ENCODE measurements at places on chromosomes 2 and 18.

DNA sequence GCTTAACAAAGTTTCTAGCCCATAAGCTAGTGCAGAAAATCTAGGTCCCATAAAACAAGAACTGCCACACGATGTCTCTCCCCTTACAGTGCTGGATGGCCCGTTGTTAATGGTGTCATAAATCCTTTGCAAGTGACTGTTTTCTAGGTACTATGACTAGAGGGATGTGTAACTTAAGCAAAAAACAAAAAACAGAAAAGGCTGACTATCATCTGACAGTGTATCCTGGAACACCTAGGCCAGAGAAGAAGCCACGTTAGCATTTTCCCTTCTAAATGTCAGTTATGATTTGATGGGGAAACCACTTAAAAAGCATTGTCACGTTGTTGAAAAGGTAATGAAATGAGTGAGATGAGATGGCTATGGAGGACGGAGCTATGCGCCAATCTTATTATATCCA is 2.4 kb downstream of the CASP8 start:
- no peak for DNase-seq

DNA sequence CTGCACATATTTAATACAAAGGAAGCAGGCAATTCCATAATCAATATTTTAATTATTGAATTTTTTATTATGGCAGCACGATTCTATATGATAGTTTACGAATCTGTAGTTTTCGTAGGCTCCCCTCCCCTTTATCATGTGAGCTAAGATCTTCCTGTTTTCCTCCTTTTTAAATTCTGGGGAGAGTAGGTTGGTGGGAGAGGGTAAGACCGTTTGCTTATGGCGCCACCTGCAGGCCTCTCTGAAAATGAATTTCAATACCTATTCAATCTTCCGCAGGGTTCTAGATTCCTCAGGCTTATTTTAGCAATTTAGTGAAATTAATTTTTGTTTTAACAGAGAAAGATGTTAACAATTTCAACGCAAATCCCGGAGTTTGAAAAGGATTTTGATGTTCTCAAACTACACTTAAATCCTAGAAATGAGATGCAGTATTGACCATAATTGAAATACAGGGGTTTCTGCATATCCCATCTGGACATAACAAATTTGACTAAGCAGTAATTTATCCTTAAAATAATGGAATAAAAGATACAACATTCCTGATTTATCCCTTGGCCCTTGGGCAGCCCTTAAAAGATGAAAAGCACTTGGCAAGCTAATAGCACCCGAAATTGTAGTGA is 12.8 kb upstream of the GBX2 start:
- no peak for DNase-seq

DNA sequence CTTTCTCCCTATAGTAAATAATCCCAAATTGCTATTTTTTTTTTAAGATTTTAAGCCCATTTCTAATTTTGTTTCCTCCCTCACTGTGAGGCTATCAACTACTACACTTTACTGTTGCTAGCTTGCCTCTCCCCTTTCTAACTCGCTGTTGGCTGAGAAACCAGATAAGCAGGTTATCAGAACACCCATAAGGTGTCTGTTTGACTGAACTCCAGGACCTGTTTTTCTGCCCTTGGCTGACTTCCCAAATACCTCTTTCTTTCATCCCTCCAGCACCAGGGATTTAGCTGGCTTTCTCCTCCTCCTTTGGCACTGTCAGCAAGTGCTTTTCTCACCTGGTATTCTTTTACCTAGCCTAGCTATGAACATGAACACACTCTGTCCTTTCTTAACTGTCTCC is 11.1 kb downstream of the TRAK2 start:
- no peak for DNase-seq

- no peak for DNase-seq
Measured at GRCh38 chr18:79465392-79465991, 69.8 kb downstream of the NFATC1 start.

- DNase-seq, result no peak
Measured at GRCh38 chr2:207640160-207640559, 15.0 kb upstream of the METTL21A start.

GRCh38 chr2:175454953-175455389 is 273.5 kb upstream of the ATP5MC3 start:
- DNase-seq, result no peak

- no peak for DNase-seq
Measured at GRCh38 chr2:55781542-55781941, 87.9 kb upstream of the PNPT1 start.

DNA sequence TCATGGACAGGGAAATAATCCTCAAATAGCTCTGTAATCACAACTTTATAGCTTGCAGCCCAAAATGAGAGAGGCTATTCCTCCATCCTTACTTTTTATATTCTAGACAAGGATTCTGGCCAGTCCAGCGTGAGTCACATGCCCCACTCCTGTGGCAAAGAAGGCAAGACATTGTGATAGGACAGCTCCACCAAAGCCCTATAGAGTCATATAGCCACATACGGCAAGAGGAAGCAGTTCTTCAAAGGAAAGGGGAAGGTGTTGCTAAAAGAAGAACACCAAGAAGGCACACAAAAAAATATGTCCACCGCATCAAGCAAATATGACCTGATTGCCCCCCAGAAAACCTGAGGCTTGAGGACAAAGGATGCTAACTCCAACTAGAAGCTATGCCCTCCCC is 3.4 kb upstream of the GFPT1 start:
- no peak for DNase-seq

- DNase-seq, result no peak
Measured at GRCh38 chr2:144707736-144708326, 187.9 kb upstream of the ZEB2 start.

DNA sequence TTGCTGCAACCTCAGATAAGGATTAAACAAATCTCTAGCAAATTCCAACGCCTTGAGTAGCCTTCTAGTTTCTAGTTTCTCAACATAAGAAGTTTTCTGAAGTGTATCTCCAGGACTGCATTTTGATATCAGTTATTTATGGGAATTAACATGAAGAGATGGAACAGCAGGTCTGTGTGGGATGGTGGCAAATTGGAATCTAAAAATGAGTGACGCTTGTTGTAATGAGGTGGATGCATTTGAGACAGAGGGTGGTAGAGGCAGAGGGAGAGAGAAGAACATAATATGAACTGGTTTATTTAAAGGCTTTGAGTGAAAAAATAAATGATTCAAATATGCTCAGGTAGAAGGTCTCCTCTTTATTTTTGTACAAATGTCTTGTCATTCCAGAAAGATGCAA is 446.8 kb upstream of the GCFC2 start:
- no peak for DNase-seq

DNA sequence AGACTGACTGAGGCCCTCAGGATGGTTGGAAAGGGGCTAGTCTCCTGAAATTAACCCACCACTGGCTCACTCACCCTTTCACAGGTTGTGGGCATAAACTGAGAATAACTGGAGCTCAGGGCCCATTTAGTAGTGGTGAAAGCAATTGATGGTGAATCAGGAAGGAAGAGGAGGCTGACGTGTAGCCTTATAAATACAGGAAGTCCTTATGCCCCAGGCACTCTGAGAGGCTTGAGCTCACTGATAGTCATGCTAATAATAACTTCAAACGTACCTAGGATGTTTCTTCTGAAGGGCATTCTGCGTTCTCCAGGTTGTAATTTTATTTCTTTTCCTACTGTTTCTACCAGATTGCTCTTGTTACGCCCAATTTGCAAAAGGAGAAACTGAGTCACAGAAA is 328.4 kb downstream of the CLIP4 start:
- no peak for DNase-seq

DNA sequence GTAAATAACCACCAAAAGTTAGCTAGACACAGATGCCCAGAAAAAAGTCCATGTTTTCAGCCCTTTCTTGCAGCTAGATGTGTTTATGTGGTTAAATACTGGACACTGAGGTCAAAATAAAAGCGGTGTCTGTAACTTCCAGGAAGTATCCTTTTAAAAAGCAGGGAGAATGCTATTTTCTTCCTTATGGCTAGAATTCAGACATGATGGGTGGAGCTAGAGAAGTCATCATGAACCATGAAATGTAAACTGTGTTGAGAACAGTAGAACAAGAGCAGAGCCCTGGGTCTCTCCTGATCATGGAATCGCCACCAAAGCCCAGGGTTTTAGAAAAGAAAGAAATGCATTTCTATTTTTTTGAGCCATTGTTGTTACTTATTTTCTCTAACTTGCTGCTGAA is 41.3 kb upstream of the GALNT3 start:
- no peak for DNase-seq

- DNase-seq, result no peak
Measured at GRCh38 chr2:143399631-143400069, 270.4 kb downstream of the ARHGAP15 start.

DNA sequence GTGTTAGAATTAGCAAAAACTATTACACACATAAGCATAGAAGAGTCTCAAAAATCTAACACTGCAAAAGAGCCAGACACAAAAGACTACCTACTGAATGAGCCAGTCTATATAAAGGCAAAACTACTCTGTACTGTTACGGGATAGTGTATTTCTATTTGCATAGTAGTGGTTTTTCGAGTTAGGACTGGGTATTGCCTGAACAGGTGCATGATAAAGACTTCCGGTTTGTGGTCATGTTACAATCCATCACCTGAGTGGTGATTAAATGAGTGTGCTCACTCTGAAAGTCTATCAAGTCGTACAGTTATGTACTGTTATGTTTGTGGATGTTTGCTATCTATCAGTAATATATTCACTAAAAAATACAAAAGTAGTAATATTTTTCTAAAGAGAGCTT is 523.3 kb upstream of the SYT4 start:
- DNase-seq, result no peak

- DNase-seq, result no peak
Measured at GRCh38 chr2:127624756-127625571, 21.0 kb upstream of the GPR17 start.
